ENCODE measurements at places on chromosomes 3 and 15.

GRCh38 chr3:179229177-179229576, 21.7 kb downstream of the KCNMB3 start:
- no peak for DNase-seq

GRCh38 chr3:194685718-194686413, at the start of gene FAM43A:
Gene FAM43A (plus strand): TSS chr3:194685883. CDS start chr3:194686827, 944 bp downstream.
- DNase-seq, result peak; percentile 96

DNA sequence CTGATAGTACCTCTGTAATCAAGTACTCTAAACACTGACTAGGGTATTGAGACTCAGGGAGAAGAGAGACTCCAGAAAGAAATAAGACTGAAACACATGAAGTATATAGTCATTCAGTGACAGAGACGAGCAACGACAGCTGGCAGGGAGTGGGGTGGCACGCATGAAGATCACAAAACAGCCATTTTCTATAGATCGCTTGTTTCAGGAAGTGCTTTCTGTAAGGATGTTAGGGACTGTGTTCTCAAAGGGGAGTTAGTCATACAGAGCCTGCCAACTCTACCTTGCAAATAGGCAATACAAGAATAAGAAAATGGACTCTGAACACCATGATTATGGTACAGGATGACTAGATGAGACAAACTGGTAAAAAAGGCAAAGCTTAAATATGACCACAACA, 139.5 kb downstream of the TBL1XR1 start:
- DNase-seq, result no peak

DNA sequence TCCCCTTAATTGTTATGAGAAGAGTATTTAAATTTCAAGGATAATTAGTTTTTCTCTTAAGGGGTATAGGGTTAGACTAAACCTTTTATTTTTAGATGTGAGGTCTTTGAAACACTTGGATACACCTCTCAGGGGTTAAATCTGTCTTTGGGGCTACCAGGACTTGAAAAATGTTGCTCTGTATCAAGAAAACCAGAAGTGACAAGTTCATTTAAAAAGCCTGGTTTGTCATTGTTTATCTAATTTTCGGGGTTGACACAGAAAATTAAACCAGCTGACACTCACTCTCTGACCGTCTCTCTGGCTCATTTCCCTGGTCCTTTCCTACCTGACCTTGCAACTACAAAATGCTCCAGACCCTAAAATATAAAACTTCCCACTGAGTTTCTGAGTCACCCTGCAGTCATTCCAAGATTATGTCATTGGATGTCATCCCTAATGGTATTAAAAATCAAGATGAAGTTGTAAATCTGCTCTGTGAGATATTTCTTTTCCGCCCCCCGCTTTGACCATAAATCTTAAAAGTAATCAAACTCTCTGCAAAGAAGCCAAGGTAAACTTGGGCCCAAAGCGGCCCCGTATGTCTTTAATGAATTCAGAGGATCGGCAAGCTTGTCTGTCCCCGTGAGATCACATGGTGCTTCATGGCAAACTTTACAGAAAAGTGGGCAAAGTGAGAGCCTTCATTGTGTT, 32.9 kb upstream of the SKOR1 start:
- peak; percentile 14 for DNase-seq

GRCh38 chr3:42292009-42292408, 26.0 kb upstream of the CCK start:
- no peak for DNase-seq

DNA sequence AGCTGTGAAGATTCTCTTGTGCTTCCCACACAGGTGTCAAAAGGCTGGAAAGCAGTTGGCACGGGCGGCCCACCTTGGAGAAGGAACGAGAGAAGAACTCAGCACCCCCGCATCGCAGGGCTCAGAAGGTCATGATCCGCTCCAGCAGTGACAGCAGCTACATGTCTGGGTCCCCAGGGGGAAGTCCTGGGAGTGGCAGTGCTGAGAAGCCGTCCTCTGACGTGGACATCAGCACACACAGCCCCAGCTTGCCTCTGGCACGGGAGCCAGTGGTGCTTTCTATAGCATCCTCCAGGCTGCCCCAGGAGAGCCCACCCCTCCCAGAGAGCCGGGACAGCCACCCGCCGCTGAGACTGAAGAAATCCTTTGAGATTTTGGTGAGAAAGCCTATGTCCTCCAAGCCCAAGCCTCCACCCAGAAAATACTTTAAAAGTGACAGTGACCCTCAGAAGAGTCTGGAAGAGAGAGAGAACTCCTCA, 31.4 kb downstream of the STARD5 start:
- DNase-seq, result no peak

DNA sequence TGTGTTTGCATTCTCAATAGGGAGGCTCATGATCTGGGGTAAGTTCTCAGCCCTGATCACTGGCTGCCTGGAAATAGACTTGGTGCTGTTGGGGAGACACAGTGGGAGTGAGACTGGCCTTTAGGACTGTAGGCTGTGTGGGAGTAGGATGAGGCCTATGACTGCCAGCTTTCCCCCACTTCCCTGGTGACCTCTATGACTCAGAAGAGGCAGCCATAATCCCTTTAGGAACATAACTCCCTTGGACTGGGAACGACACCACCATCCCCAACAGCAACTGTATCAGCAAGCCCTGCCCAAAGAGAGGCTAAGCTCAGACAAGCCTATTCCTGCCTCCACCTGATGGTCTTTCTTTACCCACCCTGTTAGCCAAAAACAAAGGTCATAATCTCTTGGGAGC, 91.3 kb downstream of the SUCNR1 start:
- no peak for DNase-seq

DNA sequence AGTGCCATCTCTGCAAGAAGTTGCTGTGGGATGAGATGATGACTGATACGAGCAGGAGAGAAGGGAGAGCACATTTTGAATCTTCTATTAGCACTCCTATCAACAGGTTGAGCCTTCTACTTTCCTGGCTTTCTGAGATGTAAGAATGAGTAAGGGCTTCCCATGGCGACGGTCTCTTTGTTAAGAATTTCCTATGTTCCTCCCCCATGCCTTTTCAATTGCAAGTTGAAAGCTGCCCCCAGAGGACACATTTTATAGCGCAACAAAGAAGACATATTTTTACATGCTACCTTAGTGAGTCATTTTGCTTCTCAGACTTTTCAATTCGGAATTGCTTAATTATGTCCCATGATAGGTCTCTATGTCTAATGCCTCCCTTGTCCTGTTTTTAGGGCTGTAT, 71.3 kb upstream of the LRTM1 start:
- peak; percentile 62 for DNase-seq

DNA sequence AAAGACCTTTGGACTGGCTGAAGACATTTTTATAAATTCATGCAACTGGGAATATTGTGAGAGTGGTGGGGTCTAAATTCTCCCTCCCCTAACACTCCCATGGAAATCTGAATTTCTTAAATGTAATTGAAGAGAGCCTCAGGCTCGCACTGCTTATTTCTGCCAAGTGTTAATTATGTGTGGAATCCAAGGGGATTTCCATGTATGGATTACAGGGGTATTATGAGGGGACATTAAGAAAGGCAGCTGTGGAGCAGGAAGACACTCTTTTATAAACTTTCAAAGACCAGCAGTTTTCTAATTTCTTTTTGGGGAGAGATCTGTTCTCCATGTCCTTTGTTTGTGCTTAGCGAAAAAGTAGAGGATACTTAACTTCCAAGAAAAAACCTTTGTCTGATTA, 152.1 kb upstream of the TBL1XR1 start:
- no peak for DNase-seq

DNA sequence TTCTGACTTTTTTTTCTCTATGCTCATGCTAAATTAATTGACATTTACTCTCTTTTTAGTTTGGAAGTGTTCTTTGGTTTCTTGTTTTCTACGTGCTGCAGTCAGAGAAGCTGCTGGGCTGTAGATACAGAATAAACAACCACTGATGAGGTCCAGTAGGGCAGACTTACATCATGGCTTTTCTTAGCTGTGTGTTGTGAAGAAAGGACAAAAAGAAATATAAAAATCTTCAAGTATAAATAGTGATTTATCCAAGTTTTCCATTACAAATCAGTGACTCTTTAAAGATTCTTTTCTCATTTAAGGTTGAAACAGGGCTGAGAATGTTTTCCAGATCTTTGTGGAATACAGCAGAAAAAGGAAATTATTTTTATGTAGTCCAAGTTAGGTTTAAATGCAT, 122.2 kb downstream of the CMSS1 start:
- DNase-seq, result no peak

- DNase-seq, result no peak
Observed at GRCh38 chr3:156145866-156146265, 25.5 kb downstream of the KCNAB1 start.

GRCh38 chr15:39946862-39947261, 12.9 kb downstream of the EIF2AK4 start:
- peak; percentile 50 for DNase-seq

- no peak for DNase-seq
Observed at GRCh38 chr3:135216659-135217058, 421.6 kb downstream of the EPHB1 start.

DNA sequence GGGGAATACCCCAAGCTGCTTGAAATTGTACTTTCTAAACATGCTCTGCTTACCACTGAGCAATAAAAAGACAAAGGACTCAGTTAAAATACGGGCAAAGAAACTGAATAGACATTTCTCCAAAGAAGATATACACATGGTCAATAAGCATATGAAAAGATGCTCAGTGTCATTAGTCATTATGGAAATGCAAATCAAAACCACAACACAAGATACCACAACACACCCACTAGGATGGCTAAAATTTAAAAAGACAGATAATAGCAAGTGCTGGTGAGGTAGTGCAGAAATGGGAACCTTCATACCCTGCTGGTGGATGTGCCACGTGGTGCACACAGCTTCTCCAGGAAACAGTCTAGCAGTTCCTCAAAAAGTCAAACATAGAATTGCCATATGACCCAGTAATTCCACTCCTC, 21.3 kb downstream of the LRIG1 start:
- no peak for DNase-seq
